Mucosa of descending colon (tissue), 3 donors: ENCODE measurements at places on chromosomes 4 and X. TPM values are rescaled to one million over a fixed set of nuclear protein-coding genes. Genes with fewer than 3 reads are reported as not detected.

GRCh38 chrX:71454222-71454621, 78.7 kb upstream of the OGT start:
- DNase-seq: no peak

DNA sequence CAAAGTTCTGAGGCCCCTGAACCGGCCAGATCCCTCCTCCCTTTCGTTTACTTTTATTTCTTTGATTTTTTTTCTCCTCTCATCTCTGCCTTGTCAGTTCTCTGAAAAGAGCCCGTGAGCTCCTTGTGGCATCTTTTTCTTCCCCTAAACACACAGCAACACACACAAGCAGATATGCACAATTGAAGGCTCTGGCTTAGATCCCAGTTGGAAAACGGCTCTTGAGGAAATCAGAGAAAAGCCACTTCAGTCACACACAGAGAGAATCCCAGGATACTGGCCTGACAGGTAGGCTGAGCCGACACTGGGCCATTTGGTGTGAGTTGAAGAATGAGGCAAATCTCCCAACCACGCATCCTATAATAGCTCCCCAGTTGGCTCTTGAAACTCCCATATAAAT, 12.9 kb downstream of the DIPK2B start:
- no peak for DNase-seq

DNA sequence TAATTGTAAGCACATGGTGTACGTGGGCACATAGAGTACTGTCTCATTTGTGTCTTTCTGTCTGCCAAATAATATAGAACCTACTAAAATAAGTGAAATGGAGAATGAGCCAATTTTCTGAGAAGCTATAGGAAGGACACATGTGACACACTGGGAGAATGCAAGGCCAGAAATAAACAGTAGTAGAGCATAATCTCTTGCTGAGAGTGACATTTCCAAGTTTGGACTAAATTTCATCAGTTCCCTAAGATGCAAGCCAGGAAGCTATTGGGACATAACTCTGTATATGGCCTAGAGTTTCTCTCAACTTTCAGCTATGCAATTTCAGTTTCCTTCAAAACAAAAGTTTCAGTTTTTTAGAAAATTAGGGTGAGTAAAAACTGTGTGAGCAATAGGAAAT, 638.7 kb downstream of the PCDH18 start:
- no peak for DNase-seq

- DNase-seq: no peak
These were observed 39.6 kb upstream of the BBS12 start for GRCh38 chr4:122692641-122693520.

GRCh38 chr4:167934216-167934615, 158.1 kb upstream of the ANXA10 start:
- no peak for DNase-seq

DNA sequence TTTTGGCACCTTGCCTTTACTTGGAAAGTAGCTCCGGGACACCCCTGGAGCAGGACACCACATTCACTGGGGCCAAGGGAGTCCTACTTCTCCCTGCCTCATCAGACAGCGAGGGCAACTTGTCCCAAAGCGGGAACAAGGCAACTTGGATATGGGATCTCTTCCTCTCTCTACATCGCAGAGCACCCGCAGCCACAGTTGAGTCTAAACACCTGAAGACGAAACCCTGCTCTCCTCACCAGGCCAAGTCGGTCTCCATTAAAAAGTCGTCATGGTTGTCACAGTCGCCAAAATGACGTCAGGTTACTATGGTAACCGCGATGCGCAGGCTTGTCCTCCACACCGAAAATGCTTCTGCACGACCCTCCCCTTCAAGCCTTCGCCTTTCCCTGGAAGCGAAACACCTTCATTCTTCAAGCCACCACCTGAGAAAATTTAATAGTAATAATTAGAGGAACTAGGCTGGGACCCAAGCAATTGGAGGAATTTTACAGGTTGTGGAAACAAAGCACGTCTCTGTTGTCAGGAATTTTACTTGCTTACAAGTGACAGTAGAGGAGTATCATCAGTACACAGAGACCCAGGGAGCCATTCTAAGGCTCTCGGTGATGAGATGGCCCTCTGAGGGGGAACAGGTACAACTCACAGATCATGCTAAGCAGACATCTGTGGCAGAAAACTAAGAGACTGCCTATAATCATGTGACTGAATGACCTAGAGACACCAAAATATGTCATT, 30.5 kb upstream of the TCEAL4 start:
- no peak for DNase-seq

DNA sequence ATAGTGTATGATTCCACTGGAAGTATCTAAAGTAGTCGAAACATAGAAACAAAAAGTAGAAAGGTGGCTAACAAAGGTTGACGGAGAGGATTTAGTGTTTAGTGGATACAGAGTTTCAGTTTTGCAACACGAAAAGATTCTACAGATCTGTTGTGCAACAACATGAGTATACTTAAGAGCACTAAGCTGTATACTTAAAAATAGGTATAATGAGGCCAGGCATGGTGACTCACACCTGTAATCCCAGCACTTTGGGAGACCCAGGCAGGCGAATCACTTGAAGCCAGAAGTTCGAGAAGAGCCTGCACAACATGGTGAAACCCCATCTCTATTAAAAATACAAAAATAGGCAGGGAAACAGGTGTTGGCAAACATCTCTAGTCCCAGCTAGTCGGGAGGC, 7.9 kb upstream of the ATRX start:
- DNase-seq: no peak

GRCh38 chr4:41504167-41504818, 33.7 kb upstream of the LIMCH1 start:
- no peak for DNase-seq

DNA sequence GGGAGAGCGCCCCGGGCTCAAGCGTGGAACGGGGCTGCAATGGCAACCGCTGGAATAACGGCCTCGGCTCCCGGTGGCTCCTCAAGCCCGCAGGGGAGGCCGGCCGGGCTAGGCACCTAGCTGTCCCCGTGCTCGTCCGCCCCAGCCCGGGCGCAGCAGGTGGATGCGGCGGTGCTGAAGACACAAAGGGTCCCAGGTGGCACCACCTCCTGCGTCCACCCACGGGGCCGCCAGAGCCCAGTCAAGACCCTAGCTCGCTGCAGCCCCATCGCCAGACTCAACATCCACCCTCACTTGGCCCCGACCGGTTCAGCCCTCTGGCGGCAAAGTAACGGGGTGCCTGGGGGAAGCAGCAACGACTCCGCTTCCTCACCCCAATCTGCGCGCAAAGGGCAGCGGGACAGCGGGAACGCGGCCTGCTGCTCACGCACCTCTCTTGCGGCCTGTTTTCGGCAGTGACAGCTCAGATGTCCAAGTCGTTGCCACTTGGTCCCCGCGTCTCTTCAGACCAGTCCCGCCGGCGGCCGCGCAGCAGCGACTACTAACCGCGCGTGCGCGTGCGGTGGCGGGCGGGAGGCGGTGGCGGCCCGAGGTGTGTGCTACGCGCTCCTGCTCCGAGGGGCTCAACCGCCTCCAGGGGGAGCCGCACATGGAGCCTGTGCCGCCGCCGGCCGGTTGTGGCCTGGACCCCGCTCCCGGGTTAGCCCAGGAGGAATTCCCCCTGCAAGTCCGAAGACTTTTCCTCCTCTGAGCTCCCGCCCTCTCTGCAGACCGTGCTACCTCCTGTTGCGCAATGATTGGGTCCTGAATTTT, at the start of gene CLGN:
Gene CLGN (minus strand): TSS at position 543 of the 813 bp plus-strand sequence. CDS start 14,570 bp downstream, outside the sequence.
- DNase-seq: peak; percentile 74

DNA sequence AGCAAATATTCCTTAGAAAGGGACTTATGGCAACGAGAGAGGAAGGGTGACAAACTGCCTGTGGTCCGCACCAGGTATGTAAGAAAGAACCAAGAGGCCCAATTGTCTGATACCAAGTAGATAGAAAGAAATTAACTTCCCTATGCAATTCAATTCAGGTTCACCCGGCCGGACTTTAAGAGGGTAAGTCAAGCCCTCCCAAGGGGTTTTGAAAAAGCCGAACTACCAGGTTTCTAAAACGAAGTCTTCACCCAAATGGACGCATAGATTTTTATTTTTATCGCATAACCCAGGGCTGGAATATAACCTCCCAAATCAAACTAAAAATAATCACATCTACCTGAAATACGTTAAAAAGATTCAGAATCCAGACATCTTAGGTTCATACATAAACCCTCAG, 1.6 kb upstream of the MAB21L2 start:
- DNase-seq: no peak

GRCh38 chr4:138522366-138522765, 280.2 kb upstream of the SLC7A11 start:
- peak; percentile 9 for DNase-seq

GRCh38 chr4:53161787-53162433, 204.0 kb downstream of the SCFD2 start:
- no peak for DNase-seq

Gene MMRN1
- total RNA-seq: 25.2 TPM

DNA sequence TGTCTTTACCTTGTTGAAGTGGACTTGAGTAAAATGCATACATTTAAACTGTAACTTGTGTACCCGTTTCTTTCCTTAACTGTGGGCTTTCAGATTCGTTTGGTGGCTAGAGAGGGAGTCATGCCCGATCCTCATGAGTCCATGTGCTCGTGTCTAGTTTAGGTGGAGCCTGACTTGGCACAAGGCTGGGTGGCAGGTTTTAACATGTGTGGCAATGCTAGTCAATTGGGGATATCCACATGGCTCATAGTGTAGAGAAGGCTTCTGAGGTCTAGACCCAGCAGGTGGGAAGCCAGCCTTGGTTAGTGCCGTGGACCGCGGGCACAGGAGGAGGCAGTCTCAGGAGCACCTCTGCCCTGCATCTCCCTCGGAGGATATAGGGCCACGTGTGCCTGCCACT, 48.5 kb upstream of the CLCN4 start:
- DNase-seq: no peak

Gene JAKMIP1
- total RNA-seq: 0.63 TPM

GRCh38 chr4:41939016-41939626, 3.9 kb downstream of the TMEM33 start:
- DNase-seq: no peak

Gene GAGE13
- total RNA-seq: not detected

GRCh38 chrX:64850371-64851082, 125.7 kb downstream of the ZC4H2 start:
- no peak for DNase-seq

Gene MAGEA8
- total RNA-seq: not detected
